ENCODE measurements at places on chromosomes 4 and X.

DNA sequence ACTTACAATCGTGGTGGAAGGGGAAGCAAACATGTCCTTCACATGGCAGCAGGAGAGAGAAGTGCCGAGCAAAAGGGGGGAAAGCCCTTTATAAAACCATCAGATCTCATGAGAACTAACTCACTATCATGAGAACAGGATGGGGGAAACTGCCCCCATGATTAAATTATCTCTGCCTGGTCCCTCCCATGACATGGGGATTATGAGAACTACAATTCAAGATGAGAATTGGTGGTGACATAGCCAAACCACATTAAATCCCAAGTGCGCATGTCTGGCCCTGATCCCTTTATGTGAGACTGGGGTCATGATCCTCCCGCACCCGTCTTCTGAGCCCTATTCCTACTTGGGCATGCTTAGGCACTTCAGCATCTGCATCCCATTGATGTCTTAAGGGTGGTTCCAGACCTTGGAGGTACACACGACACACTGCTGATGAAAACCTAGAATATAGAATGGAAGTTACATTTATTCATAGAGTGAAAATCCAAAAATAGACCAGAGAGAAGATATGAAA lies 116.0 kb downstream of the PTTG2 start:
- no peak for DNase-seq

DNA sequence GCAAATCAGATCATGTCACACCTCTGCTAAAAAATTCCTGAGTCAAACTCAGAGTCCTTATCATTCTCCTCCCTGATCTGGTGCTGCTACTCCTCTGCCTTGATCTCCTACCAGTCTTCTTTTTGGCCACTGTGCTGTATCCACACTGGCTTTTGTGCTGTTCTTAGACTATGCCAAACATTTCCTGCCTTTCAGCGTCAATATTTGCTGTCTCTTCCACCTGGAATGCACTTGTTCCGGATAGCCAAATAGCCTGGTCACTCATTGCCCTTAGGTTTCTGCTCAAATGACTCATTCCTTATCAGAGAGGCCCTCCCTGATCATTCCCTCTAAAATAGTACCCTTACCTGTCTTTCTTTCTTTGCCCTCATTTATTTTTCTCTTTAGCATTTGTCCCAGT lies 24.4 kb upstream of the RP2 start:
- no peak for DNase-seq

GRCh38 chr4:178205826-178206225 lies 763.6 kb upstream of the AGA start:
- no peak for DNase-seq

GRCh38 chrX:105313596-105313995 lies 93.1 kb upstream of the TEX13A start:
- no peak for DNase-seq

DNA sequence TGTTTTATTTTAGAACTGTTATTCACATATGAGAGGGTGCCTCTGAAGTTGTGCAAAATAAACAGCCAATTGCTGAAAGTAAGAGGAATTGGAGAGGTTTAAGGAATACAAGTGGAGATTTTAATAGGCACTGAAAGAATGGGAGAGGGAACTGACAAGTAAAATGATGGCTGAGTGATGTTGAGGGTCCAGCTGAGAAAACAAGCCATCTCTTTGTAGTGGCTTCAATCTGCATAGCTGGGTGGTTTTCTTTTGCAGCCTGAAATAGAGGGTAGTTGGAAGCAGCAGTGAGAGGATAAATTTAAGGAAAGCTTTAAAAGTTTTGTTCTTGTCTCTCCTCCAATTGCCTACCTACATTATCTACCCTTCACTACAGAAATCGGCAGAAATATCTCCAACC lies 106.7 kb upstream of the DGKK start:
- no peak for DNase-seq
